ENCODE measurements at places on chromosomes 6 and 20.

DNA sequence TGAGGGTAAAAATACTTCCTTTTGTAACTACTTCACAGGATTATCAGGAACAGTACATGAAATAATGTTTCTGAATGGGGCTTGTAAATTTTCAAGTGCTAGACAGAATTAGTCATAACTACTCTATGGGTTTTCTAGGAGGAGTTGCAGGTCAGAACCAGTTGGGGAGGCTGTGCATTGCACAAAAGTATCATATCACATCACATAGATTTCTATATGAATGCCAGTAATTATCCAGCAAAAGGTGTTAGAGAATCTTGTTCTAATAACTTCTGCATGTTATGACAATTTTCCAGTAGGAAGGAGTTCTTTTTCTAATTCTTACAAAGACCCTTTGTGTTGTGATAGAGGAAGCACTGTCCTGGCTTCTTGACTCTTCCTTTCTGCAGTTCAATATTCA is 551.6 kb downstream of the COL12A1 start:
- DNase-seq: no peak

GRCh38 chr6:88268508-88268907 is 102.4 kb upstream of the CNR1 start:
- DNase-seq: no peak

- no peak for DNase-seq
Observed at GRCh38 chr20:5612581-5613301, 137.5 kb upstream of the SHLD1 start.

DNA sequence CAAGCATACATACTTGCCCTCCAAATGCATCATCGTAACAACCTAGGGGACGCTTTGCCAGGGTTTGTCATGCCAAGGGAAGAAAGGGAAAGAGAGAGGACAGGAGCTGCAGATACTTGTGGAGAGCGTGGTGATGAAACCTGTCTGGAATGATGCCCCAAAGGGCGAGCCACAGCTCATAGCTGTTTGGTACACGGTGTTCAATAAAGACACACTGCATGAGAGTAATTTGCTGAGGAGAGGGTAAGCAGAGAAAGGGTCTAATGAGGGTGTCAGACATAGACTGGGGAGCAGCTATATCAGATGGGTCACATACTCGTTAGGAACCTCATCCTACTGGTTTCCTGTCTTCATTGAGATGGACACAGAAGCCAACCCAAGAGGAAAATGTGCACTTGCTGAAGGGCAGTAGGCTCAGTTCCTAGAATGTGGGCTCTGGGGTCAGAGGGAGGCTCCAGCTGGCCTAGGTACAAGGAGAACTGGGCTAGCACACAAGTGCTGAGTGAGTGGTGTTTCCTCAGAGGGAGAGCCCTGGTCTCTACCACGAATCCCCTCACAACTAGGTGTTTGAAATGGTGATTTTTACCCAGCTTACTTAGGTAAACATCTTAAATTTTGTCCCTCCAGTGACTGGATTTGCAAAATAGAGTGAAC is 5.2 kb upstream of the FOXO3 start:
- no peak for DNase-seq

DNA sequence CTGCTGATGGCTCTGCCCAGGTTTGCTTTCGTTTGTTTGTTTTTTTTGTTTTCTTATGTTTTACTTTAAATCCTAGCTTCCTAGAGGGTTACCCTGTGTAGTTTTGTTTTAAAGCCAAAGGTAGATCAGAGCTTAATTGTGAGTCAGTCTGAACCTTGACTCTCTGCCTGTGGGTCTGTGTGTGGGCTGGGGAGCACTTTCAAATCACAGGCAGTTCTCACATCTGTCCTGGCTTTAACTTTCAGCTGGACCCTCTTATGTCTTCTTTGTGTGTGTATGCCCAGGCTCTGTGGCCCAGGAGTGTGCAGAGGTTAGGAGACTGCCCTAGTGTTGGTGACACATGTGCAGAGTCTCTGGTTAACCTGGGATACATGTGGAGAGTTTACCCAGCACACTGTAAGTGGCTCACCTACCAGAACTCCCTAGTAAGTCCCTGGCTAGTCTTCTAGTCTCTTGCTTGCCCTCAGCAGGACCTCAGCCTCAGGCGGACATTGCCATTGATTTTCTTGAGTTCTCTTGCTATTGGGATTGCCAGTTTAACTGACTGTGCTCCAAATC is 19.0 kb downstream of the HIVEP1 start:
- DNase-seq: no peak

DNA sequence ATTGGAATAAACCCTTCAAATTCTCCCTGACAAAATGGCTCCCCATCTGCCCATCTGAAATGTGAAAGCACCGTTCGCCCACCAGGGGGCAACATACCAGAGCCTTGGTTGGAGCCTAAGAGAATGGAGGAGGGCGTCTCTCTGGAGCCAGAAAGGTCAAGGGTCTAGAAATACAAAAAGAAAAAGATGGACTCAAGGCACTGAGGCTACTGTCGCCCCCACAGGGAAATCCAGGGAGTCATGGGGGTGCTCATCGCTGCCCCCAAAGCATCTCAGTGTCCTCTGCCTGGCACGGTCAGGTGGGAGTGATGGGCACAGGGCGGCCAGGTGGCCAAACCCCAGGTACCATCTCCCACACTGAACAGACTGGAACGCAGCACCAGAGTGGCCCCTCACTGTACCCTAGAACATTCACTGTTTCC is 136.3 kb downstream of the ZMYND8 start:
- DNase-seq: no peak

GRCh38 chr20:63835021-63835858 is 4.2 kb upstream of the ZBTB46 start:
- peak; percentile 92 for DNase-seq

- DNase-seq: no peak
Observed at GRCh38 chr20:20027284-20027683, 10.1 kb downstream of the NAA20 start.

DNA sequence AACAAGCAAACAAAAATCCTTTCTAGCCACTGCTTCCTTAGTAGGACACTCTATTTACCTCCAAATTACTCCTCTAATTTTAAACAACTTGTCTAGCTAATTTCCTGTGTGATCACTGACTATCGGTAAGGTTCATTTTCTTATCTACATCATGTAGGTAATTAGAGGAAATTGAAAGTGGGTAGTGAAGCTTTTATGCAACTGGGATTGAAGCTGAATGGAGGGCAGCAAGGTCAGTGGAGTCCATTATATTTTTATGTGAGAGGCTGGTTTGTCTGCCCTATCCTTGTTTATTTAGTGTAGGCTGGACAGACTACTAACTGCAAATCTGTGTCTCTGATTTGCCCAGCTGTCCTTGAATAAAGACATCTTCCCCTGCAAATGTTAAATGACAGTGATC is 88.5 kb upstream of the SIM1 start:
- DNase-seq: no peak

GRCh38 chr6:39055661-39056060 is 7.1 kb downstream of the GLP1R start:
- no peak for DNase-seq

DNA sequence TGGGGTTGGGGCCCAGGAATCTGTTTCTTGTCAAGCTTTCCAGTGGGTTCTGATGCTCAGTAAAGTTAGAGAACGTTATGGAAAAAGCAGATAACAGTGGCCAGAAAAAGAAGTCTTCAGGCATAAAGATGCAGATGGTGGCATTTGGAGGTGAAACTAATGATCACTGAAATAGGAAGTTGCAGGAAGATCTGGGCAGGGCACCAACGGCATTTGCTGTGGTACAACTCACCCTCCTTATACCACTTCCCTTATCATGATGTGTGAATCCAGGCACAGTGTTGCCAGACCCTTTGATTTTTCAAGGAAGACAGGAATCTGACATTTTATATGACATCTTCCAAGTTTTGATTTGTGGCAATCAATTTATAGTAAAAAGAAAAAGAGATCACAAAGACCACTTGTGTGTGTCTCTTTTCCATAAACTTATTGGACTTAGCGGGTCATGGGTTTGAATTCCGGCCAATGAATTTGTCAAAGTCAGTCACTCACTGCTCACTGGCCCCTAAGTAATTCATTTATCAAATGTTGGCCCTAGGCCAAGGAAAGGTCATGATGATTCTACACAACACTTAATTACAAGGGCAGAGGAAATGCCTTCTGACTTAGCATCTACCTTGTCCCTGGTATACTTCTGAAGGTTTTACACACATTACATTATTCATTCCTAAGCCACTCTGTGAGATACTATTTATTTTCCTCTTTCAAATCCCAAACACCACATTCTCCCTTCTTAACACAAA is 37.6 kb downstream of the LAMP5 start:
- DNase-seq: peak; percentile 47

GRCh38 chr6:159114569-159114968 is 54.6 kb upstream of the FNDC1 start:
- no peak for DNase-seq

DNA sequence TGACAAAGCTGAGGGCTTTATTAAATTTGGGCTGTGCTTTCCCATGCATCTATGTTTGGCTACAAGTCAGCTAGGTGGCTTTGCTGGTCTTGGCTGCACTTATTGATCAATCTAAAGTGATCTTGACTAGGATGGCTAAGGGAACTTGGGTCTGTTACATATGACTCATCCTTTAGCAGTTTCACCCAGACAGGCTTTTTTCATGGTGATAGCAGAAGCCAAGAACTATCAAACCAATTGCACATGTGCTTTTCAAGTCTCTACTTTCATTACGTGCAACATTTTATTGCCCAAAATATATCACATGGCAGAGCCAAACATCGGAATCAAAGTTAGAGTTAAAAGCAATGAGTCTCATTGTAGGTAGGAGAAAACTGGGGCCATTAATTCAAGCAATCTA is 626.3 kb downstream of the TENT5A start:
- no peak for DNase-seq

- DNase-seq: no peak
Observed at GRCh38 chr20:46550461-46550860, at the start of gene OCSTAMP. TSS of gene OCSTAMP (minus strand) at chr20:46550654. CDS start at chr20:46550560, 94 bp downstream.

DNA sequence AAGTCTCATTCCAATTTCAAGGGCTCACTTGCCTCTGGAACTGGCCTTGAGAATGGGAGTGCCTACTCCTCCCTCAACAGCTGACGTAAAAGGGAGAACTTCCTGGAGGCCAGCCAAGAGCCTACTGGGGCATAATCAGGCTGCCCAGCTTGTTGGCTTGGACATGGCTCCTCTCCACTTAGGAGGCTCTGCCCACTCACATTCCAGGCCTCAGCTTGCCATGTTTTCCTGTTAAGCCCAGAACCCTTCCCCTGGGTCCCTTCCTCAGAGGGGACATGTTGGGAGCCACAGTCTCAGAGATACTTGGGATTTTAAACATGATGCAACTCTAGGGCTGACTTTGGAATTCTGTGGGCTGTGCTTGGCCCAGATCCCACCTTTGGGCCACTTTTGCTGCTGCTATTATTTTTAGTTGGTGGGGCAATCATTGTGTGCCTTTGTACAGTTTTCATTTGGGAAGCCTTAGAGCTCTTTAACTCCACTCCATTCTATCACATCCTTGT is 31.5 kb upstream of the ADTRP start:
- peak; percentile 89 for DNase-seq

DNA sequence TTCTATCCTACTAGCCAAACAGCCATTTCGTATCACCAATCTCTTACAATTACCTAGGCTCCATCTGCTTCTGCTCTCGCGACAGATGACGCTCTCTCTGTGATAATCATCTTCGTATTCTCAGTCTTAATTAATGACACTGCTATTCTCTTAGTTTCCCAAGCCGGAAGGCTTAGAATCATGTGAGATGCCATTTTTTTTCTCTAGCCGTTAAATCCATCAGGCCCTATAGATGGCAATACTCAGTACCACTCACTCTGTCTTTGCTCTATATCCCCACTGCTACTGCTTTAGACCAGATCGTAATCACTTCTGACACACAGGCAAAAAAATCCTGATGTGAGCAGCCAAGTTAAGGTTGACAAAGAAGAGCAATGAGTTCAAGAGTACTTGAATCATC is 2.1 kb upstream of the THEMIS start:
- DNase-seq: no peak

- no peak for DNase-seq
Observed at GRCh38 chr20:46056027-46056833, 27.2 kb downstream of the SLC12A5 start.

DNA sequence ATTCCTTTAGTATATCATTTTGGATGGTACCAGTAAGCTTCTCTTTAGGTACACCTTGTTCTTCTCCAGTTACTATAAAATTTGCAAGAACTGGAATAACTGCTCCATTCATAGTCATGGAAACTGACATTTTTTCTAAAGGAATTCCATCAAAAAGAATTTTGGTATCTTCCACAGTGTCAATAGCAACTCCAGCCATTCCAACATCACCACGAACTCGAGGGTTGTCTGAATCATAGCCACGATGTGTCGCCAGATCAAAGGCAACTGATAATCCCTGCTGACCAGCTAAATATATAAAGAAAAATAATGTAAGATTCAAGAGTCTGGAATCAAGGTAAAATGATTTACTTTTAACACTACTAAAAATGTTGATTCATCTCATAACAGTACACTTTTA is 5.3 kb downstream of the MMUT start:
- DNase-seq: no peak

GRCh38 chr20:10940941-10941340 is 267.1 kb upstream of the JAG1 start:
- no peak for DNase-seq

DNA sequence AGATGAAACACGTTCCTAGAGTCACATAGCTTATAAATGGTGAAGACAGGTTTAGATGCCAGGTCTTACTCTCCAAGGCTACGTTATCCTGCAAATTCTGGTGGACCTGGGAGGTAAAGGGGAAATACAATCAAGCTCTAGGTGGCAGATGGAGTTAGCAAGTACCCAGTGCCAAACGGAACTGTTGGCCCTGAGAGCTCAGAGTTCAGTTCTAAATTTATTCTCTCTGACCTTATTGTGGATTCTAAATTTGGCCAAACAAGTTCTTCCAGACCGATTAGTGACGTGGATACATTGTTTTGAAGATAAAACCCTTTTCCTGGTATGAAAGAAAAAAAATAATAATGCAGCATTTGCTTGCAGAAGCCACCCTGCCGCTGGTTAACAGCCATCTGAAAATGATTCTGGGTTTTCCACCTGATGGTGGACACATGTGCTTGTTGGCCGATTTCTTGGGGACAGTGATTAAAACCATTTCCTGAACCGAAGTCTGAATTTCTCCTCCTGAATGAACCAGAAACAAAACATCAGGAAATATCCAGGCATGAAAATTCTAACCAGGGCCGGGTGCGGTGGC is 32.5 kb downstream of the RIPOR3 start:
- no peak for DNase-seq

DNA sequence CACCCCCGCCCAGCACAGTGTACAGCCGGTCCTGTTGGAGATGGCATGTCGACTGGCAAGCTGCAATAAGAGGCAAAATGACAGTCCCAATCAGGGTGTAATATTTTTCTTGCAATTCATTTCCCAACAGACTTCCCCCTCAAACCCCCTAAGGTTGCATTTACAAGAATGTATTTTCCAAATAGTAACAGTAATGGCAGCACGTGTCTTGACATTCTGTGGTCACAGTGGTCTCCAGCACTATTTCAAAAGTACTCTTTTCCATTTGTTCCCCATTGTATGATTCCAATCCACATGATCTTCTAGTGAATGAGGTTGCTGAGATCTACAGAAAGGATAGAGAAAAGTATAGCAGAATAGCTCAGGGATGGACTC is 97.8 kb upstream of the CARMIL1 start:
- no peak for DNase-seq
